ENCODE measurements at places on chromosomes 2 and 18. TPM values are rescaled to one million over a fixed set of nuclear protein-coding genes. Genes with fewer than 3 reads are reported as not detected.

Gene TBR1
- 0.11 TPM for total RNA-seq

Gene LYG1
- 1.6 TPM for total RNA-seq

Gene KLF11
- total RNA-seq, result 4.9 TPM

Gene TEKT4
- not detected for total RNA-seq

Gene CTAGE1
- total RNA-seq, result not detected

Gene MEIS1
- 1.5 TPM for total RNA-seq

Gene PAIP2B
- total RNA-seq, result 0.36 TPM

Gene MAB21L4
- total RNA-seq, result 0.15 TPM

Gene VIL1
- 0.16 TPM for total RNA-seq

Gene KCNE4
- total RNA-seq, result 1.2 TPM

Gene SLC14A1
- not detected for total RNA-seq

Gene LAMA3
- 29.5 TPM for total RNA-seq

Gene TDRD15
- not detected for total RNA-seq

Gene ARHGAP28
- total RNA-seq, result 0.09 TPM
